Stimulated activated CD4-positive, alpha-beta T cell treated with anti-CD3 and anti-CD28 coated beads, Interleukin-1b, Interleukin-23, amount 100 ng/mL, for 1 hour (primary cell): ENCODE measurements at places on chromosomes 4 and X.

DNA sequence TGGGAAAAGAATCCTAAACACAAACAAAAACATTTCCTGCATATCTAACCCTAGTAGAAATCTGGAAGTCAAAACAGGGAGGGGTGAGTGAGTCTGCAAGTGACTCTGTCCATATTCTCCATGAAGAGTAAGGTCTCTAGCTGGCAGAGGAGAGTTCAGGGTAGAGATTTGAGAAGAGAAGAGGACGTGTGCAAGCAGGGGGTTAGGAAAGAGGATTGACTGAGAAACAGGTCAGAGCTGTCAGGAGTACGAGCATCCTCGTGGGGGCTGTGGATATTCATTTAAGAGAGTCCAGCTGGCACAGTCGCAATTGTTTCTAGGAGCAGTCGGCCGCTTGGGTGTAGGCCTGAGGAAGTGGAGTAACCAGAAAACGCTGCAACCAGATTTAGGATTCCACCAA lies 27.9 kb downstream of the PROM1 start:
- no peak for DNase-seq

DNA sequence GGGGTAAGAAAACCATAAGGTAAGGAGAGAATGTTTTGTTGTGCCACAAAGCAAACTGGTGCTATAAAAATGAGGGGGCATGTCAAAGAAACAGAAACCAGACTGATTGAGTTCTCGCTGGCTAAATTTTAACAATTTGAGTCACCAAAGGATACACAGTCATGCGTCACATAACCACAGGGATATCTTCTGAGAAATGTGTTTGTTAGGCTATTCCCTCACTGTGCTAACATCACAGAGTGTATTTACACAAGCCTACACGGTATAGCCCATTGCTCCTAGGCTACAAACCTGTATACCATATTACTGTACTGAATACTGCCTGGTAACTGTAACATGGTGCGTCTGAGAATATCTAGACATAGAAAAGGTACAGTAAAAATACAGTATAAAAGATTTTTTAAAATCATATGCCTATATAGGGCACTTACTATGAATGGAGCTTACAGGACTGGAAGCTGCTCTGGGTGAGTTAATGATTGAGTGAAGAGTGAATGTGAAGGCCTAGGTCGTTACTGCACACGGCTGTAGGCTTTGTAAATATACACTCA lies 50.1 kb downstream of the FBXW7 start:
- DNase-seq, result no peak

GRCh38 chrX:31323658-31324057 lies 251.8 kb upstream of the FTHL17 start:
- DNase-seq, result no peak

GRCh38 chr4:74583757-74584156 lies 138.8 kb downstream of the AREG start:
- DNase-seq, result no peak

GRCh38 chr4:121800961-121801714 lies at the start of gene EXOSC9:
Gene EXOSC9, plus strand, starts transcription at chr4:121801323. Its CDS starts 102 bp downstream, at chr4:121801425.
- DNase-seq, result peak; percentile 87

- DNase-seq, result no peak
Measured at GRCh38 chr4:10605031-10605430, 79.5 kb downstream of the CLNK start.

DNA sequence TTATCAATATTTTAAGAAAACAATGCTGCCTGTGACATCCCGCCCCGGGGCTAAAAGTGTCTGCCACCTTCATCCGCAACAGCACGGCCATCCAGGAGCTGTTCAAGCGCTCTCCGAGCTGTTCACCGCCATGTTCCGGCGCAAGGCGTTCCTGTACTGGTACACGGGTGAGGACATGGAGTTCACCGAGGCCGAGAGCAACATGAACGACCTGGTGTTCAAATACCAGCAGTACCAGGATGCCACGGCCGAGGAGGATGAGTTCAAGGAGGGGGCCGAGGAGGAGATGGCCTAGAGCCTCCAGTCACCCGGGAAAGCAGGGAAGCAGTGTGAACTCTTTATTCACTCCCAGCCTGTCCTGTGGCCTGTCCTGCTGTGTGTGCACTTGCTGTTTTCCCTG lies 12.1 kb upstream of the KLHL13 start:
- DNase-seq, result no peak

GRCh38 chr4:184731056-184731455 lies 2.8 kb downstream of the CENPU start:
- DNase-seq, result no peak

DNA sequence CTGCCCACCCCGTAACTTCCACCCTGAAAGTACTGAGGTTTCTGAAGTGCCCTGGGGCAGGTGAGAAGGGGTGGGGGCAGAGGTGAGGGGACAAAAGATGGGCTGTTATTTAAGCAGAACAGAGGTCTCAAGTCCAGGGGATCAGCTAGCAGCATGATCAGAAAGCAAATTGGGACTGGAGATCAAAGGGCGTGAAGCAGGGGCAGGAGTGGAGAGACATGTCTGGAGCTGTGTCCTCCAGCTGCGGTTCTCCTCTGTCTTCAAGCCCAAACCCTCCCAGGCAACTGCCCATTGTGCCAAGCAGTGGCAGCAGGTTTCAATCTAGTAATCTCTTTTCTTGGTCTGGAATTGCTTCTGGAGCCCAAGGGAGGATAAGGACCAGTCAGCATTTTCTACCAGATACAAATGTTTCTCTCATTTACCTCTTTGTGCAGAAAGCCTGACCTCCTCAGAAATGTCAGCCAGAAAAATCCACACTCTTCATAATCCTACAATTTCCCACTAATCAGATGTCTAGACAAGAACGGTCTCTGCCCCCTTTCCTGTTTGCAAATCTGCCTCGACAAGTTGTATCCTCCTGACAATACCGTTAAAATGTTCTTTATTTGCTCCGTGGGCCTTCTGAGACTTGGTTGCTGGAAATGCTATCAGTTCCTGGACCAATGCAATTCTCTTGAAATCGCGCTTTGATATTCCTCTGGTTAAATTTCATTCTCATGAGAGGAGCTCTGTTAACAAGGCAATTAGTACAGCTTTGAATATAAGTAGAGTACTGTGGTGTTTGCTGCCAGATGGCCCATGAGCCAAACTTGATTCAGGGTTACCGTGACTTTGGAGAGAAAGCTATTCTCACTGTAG lies 23.2 kb upstream of the RASL11B start:
- no peak for DNase-seq

DNA sequence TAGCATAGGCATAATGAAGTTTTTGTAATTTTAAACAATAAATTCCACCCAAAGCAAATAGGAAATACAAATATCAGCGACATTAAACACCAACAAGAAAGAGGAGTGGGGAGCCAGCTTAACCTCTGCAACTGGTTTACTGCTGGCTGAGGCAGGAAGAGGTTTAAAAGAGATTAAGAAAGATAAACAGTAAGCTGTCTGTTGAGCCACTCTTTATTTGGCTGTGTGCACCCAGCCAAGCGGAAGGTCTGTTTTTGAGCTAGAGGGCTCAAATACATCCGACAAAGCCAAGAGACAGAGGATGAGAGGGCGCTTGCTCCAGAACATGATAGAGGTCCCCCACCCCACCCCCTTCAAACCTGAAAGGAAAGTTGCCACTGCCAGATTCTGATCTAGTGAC lies 191.4 kb downstream of the MGST2 start:
- DNase-seq, result no peak

- no peak for DNase-seq
Measured at GRCh38 chrX:23525531-23525930, 141.8 kb upstream of the PRDX4 start.
